Head of caudate nucleus (tissue), 42 donors: ENCODE measurements at places on chromosomes 1 and 21.

GRCh38 chr1:205588636-205589035 is 43.2 kb downstream of the ELK4 start:
- DNase-seq: no peak

DNA sequence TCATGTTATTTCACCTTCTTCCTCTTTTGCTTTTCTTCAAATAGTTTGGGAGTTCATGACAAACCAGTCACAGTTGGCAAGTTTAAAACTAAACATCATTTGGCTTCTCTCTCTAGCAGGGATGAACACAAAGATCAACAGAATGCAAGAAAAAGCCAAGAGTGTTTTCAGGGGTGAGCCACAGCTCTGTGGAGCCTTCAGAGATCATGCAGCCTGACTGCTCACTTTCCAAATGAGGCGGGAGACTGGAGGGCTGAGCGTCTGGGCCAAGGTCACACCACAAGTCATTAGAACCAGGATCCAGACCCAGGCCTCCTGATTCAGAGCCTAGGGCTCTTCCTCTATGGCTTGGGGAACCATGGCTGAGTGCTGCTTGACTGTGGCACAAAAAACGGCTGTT is 2.7 kb downstream of the DPT start:
- no peak for DNase-seq

- no peak for DNase-seq
Observed at GRCh38 chr1:98389809-98390208, 271.7 kb upstream of the SNX7 start.

- DNase-seq: no peak
Observed at GRCh38 chr1:30274976-30275621, 448.3 kb downstream of the MATN1 start.

- no peak for DNase-seq
Observed at GRCh38 chr1:6753320-6754140, 31.7 kb upstream of the CAMTA1 start.

DNA sequence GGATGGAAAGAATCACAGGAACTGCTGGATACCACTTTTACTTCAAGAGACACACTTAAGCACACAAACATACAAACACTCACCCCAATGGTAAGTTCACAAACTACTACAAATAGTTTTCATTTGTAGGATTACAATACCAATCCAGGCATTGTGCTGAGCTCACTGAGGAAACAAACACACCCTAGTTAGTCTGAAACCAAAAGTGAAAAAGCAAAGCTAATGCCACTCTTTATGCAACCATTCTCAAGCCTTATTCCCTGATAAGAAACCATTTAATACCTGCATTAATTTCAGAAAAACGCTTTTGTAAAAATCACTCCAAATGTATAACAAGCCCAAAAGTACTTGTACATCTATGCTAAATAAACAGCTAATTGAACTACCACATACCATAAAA is 38.3 kb downstream of the RNF115 start:
- no peak for DNase-seq

- no peak for DNase-seq
Observed at GRCh38 chr1:206551296-206551985, 44.1 kb downstream of the RASSF5 start.

DNA sequence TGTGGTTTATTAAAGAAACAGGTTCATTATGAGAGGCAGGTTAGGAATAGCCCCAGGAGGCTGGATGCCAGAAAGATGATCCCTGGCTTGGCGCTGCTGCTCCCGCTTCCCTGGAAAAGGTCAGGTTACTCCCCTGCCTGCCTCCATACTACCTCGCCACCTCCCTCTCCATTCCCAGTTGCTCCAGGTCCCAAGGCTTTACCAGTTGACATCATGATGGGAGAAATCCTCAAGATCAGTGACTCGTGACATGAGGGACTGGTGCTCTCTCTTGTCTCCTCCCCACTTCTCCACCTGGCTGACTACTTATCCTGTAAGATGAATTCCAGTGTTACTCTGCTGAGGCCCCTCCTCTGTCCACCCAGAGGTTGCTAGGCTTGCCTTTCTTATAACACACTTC is 19.7 kb downstream of the VASH2 start:
- DNase-seq: no peak

DNA sequence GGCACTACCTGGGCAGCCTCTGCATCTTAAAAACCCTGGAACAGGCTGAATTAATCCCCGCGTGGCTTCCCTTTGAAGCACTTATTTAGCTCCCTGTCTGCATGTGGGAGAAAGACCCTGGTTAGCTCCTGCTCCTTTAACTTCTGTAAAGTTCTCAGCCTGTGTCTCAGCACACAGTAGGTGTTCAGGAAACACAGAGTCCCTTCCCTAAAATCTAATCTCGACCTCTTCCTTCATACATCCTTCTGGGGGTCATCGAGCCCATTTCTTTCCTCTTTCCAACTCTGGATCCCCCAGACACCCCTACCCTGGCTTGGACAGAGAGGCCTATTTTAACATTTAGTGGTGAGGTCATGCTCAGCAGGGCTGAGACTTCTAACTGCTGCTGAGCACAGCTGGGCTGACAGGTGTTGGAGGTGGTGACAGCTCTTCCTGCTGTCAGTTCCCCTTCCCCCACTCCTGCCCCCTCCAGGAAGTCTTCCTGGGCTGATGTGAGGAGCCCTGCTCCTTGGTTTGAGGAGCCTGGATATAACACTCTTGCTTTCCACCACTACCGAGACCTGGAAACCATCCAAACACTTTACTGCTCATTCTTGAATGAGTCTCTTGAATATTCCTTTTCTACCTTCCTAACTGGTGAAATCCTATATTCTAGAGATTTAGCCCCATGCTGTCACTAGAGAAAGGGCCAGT is 5.3 kb downstream of the E2F2 start:
- DNase-seq: no peak

- no peak for DNase-seq
Observed at GRCh38 chr1:72946903-72947499, 664.7 kb upstream of the NEGR1 start.

DNA sequence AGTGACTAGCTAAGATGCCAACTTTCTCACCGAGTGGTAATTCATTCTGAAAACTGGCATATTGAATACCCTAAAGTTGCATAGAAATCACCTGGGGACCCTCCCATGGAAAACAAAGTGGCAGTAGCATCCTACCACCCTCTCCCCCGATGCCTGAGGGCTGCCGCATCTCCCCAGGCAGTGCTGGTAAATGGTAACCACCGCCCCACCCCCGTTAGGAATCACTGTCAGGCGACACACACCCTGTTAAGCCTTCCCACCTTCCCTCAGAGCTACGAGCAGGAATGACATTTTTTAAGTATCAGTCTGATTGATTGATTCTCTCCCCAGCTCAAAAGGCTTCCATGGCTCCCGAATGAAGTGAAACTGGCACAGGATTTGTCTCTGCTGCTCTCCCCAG is 28.3 kb downstream of the TMPRSS2 start:
- DNase-seq: no peak

GRCh38 chr1:235122348-235122747 is 6.3 kb downstream of the TOMM20 start:
- DNase-seq: no peak

GRCh38 chr1:114585231-114585630 is 3.8 kb upstream of the BCAS2 start:
- no peak for DNase-seq

DNA sequence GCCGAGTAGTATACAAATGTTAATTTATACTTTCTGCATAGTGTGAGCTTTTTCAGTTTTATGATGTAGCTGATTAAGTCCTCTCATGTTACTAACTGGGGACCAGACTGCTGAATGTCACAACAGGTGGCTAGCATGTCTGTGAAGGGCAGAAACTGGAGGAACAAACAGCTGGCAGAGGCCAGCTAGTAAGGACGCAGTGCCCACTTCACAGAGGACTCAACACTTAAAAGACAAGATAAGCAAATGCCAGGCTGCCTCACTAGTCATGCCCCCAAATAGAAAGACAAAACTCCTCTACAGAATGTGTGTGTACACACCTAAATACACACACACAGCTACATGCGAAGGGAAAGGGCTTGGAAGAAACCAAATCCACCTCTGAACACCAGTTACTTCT is 73.8 kb upstream of the ZNF678 start:
- DNase-seq: no peak
